ENCODE measurements at places on chromosomes 4 and X.

DNA sequence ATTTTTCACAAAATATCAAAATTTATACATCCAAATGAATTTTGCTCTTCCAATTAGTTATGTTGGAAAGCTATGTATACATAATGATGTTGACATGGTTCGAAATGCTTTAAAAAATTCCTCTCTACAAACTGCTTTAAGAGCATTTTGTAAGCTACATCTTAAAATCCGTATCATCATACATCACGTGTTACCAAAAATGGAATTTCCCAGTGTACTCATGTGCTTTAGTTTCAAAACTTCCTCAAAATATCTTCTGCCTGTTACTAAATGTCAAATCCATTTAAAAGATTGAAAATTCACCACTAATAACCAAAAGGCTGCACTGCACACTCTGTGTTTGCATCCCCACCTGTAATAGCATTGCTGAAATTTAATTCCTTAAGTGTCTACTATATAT lies 87.9 kb downstream of the WDFY3 start:
- DNase-seq: no peak

GRCh38 chrX:49243166-49243565 lies 7.9 kb downstream of the CCDC22 start:
- DNase-seq: no peak

DNA sequence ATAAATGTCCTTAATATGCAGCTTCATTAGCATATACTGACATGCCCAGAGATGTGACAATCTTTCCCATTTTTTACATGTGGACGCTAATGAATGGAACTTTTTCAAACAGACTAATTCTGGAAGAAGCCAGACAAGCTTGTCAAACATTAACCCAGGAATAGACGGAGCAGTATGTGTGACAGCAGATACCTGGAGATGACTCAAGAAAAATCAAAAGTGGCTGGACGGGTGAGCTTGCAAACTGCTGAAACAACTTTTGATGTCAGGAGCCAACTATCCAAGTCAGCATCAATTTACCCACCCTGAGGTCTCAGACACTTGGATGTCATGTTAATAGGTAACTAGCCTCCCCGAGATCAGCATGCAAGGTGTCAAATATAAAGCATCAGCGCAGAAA lies 183.0 kb downstream of the PACRGL start:
- no peak for DNase-seq

DNA sequence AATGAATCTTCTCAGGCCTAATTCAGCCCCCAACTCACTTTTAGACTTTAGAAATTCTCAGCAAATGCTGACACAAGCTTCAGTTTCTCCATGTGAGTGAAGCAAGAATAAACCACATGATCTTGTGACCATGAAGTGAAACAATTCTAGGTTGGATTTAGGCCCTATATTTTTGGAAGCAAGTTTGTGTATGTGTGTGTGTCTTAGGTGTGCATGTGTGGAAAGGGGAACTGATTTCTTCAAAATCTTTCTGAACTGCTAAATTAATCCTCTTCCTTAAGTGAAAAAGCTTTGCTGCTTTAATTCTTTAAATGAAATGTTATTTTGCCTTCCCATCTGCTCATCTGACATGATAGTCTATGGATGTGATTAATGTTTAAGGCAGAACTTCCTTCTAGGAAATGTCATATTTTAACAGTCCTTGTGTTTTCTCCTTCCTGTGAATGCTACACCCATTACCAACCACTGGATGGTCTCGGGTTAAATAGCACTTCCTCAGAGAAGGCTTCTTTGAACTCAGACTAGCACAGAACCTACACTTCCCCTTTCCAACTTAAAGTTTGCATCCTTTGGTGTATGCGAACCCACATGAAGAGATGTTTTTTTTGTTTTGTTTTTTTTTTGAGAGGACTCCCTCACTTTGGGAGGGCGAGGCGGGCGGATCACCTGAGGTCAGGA lies 1.2 kb upstream of the TMEM144 start:
- DNase-seq: no peak

- no peak for DNase-seq
Observed at GRCh38 chrX:118688935-118689334, 38.5 kb upstream of the IL13RA1 start.

DNA sequence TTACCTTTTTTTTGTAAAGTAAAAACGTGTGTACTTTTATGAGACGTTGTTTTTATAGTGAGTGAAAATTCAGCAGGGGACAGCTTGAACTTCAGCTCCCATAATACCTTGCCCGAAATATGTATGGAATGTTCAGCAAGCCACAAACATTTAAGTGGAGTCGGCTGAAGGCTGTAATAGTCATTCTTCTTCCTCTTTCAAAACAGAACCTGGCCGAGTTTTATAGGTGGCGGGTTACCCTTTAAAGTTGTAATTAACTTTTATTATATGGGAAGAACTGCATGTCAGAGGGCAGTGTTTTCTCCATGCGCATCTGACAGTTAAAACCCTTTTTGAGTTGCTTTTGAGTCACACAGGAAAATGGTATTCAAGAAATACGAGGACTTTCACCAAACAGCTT lies 50.7 kb downstream of the CLDN34 start:
- no peak for DNase-seq

DNA sequence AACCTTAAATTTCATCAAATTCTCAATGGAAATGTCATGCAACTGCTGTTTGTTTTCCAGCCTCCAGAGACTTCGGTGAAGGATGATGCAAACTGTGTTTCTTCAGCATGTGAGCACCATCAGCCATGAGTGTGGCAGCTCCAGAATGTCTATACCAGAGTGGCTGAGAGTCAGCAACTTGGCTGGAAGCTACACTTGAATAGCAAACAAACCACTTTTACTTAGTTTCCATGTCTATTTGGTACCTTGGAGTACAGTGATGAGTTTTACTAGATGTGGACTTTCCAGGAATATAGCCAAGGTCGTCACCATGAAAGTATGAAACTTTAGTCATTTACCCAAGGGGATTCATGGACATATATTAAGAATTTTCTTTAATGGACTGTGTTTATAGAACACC lies 4.3 kb upstream of the IL21 start:
- no peak for DNase-seq

DNA sequence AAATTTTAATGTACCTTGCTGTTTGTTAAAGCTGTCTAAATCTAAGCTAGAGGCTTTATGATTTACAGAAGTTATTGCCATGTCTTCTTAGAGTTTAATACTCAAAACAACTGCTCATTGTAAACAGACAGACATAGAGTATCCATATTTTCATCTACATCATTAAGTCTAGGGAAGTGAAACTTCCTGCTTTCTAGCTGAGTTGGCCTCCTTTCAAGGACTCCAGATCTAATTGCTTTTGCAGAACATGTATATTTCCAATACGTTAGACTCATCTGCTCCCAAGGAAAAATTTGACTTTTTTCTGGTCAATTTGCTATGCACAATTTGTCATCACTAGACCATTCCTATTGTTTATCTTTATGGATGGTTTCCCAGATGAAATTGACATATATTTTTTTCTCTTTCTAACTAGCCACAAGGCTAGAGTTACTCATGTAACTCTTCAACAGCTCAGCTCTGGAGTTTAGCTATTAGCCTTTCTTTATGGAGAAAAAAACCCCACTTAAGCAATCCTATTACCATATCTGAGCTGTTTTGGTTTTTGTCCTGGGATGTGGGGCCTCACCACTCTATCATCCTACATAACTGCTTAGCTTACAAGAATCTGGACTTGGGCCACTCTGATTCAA lies 122.9 kb downstream of the PPA2 start:
- DNase-seq: no peak

Measured in stimulated activated CD8-positive, alpha-beta memory T cell treated with anti-CD3 and anti-CD28 coated beads, Interleukin-4, amount 100 ng/mL, for 4 hours (primary cell).